ENCODE measurements at places on chromosomes 1 and 21.

- DNase-seq = no peak
These were observed 1280.3 kb upstream of the B3GALT2 start for GRCh38 chr1:194466706-194467105.

GRCh38 chr1:205229399-205229871 is 1.7 kb downstream of the TMCC2 start:
- peak; percentile 81 for DNase-seq

GRCh38 chr1:212042436-212042835 is 6.9 kb downstream of the DTL start:
- DNase-seq = no peak

- no peak for DNase-seq
These were observed 134.0 kb upstream of the ARHGEF16 start for GRCh38 chr1:3320246-3321152.

DNA sequence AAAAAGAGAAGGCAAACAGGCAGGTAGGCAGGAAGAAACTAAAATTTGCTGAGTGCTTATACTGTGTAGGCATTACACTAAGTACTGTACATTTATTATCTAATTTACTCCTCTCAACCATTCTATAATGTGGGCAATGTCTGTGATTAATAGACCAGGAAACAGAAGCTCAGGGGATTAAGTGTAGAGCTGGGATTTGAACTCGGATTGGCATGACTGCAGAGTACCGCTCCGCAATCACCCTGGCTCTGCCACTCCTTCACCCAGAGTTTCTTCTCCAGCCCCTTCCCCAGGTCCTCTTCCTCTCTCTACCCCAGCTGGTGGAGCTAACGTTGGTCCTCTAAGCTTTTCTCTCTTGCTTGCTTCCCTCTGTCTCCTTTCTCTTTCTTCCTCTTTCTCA is 11.5 kb upstream of the S100A2 start:
- no peak for DNase-seq

DNA sequence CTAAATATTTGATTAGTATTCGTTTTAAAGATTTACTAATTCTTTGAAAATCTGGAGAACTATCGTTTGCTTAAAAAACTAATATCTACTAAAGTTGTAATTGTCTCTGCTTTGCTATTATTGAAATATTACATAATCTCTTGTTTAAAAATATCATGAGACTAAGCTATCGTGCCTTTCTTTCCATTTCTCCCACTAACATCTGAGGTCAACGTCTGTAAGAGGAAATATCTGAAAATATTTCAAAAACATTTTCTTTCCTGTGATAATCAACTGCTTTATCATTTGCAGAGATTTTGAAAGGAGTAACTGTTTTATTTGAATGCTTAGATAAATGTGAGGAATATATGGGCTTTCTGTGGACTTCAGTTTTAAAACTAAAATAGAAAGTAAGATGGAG is 694.1 kb downstream of the USP25 start:
- DNase-seq = no peak

- DNase-seq = no peak
These were observed 3.2 kb upstream of the OR2T6 start for GRCh38 chr1:248372394-248372793.

DNA sequence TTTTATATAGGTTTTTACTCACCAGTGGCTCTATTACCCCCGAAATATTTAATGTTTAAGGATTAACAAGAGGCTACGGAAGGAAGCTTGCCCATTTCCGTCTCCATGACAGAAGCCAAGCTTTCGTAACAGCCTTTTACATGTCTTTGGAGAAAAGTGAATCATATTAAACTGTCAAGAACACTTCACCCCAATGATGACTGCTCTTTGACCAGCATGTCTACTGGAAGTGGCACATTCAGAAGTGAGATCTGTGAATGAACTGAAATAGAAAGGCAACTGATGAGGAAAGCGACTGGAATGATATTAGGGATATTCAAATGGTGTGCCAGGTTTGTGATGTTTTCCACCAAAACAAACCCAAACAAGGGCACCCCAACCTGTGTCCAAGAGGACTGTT is 8.5 kb upstream of the PRDM15 start:
- DNase-seq = no peak

- no peak for DNase-seq
These were observed 954 bp downstream of the MARK1 start for GRCh38 chr1:220528679-220529501.

- DNase-seq = no peak
These were observed 142.2 kb upstream of the KRTAP19-8 start for GRCh38 chr21:31180256-31181081.

DNA sequence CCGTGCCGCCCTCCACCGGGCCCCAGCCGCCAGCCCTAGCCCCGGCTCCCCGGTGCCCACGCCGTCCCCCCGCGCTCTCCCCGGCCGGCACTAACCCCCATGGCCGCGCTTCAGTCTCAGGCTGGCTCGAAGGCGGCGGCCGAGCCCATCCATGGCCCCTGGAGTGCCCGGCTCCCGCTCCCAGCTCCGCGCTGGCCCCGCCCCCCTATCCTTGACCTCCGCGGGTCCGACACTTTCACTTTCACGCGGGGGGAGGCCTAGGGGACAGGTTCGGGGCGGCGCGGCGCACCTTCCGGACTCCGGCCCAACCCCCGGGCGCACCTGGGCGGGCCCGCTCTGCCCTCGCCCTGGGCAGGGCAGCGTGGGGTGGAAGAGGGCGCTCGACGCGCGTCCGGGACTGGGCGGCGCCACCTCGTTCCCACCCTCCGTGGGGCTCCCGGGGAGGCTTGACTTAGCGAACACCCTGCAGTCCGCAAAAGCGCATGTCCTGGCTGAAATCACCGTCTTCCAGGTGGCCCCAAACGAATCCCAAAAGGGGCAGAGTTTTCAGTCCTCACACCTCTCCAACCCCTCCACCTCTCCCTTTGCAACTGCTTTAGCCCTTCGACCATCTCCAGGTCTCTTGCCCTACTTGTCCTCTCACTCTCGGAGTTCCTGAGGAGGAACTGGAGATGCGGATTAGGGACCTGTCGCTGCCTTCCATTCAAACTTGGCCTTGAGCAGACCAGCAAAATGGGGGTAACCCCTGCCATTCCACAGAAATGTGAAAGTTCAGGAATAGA is 3.9 kb upstream of the DENND2D start:
- peak; percentile 90 for DNase-seq

- DNase-seq = no peak
These were observed 2.9 kb upstream of the PFKL start for GRCh38 chr21:44296916-44297315.

- DNase-seq = no peak
These were observed 11.0 kb downstream of the BACH1 start for GRCh38 chr21:29309703-29310102.

- peak; percentile 92 for DNase-seq
These were observed 1.5 kb upstream of the PTP4A2 start for GRCh38 chr1:31939484-31940329.

GRCh38 chr1:87370544-87370943 is 41.9 kb downstream of the LMO4 start:
- no peak for DNase-seq

- DNase-seq = no peak
These were observed 35.9 kb downstream of the RGSL1 start for GRCh38 chr1:182485861-182486260.

DNA sequence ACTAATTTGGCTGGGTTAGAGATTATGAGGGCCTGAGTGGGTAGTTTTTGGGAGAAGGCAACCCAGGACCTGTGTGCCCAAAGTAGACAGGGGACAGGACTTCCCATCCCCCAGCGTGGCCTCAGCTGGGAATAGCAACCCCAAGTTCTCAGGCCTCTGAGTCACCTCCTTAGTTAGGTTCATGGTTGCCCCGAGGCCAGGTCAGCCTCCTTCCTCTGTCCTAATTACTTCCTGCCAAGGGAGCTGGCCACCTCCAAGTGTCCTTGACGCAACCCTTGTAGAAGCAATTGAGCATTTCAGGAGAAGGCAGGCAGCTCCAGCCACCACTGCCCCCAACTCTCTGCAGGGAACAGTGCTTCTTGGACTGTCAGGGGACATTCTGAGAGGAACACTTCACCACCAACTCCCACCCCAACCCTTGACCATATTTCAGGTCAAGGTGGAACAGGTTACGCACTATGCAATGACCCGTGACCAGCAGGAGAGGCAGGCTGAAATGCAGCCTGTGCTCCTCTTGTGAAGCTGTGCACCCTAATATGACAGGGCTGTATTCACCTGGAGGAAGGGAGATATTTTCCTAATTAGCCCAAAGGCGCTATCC is 5.1 kb upstream of the NT5C1A start:
- DNase-seq = no peak

DNA sequence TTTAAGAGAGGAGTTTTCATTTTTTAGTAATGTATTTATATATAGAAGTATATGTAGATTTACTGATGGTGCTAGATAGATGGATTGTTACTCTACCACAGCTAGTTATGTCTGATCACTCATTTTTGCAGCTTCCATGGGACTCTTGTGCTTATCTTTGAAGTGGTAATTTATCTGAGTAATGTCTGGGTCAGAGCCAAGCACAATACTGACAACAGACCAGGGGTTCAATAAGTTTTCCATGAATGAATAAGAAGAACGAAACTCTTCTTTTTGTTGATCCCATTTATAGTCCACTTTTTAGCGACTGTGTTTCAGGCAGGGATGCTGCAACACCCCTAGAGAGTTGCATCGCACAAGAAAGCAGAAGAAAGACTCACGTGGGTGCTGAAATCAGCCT is 935.2 kb downstream of the PLA2G4A start:
- DNase-seq = no peak
